ENCODE measurements at places on chromosomes 4 and X. TPM values are rescaled to one million over a fixed set of nuclear protein-coding genes. Genes with fewer than 3 reads are reported as not detected.

CTSO gene
- total RNA-seq, result 12.3 TPM

BMPR1B gene
- total RNA-seq, result 9.3 TPM

KLHL13 gene
- 5.2 TPM for total RNA-seq

TRIM75 gene
- total RNA-seq, result not detected

C4orf50 gene
- total RNA-seq, result 0.52 TPM

GNL3L gene
- total RNA-seq, result 42.2 TPM

FHL1 gene
- 4.4 TPM for total RNA-seq

CFAP99 gene
- 0.43 TPM for total RNA-seq

SORBS2 gene
- 22.6 TPM for total RNA-seq

- no peak for DNase-seq
These were observed 5.8 kb upstream of the CXCL8 start for GRCh38 chr4:73734530-73735001.

DNA sequence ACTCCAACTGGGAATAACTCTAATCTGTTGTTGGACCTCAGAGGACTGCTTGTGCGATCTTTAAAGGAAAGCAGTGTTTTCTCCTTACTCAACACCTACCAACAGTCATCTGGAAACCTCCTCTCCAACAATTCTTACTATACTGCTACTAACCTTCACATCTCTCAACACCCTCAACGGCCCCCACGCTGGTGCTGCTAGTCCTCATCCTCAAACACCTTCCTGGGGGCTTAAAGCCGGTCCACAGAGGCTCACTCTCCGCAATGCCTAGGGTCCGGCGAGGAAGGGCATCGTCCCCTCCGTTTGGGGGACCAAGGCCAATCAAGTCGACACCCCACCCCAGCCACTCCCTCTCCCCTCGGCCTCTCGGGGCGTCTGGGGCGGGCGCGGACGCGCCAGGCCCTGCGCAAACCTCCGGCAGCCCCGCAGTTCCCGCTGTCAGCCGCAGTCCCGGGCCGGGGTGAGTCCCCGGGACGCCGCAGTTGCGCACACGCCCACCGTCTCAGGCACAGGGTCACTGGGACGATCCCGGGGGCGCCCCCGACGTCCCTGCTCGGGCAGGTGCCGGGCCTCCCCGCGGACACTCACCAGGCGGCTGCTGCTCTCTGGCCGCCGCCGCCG, 418 bp downstream of the TAB3 start:
- peak; percentile 69 for DNase-seq

DNA sequence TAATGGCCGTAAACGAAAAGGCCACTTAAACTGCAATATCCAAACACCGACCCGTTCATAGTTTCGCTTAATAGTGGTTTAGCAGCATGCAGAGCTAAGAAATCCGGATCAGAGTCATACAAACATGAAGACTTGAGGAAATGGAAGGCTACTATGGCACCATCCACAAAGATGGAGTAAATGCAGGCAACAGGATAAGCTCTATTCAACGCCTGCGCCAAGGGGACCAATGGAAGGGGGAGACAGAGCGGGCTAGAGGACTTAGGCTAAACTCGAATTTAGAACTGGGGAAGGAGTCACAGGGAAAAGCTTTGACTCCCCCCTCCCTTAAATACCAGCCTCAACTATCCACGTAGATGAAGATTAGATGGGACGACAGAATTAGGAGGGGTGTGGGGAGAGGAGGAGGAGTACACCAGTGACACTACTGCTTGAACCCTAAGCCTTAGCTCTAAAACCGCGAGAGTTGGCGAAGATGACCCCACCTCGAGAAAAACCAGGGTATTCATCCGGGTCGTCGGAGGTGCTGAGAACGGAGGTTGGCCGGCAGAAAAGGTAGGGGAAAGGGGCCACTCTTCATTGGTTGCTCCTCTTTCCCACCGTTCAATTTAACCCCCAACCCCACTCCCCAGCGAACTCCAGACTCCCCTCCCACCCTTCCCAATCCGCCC, 3.5 kb downstream of the HUWE1 start:
- no peak for DNase-seq

DNA sequence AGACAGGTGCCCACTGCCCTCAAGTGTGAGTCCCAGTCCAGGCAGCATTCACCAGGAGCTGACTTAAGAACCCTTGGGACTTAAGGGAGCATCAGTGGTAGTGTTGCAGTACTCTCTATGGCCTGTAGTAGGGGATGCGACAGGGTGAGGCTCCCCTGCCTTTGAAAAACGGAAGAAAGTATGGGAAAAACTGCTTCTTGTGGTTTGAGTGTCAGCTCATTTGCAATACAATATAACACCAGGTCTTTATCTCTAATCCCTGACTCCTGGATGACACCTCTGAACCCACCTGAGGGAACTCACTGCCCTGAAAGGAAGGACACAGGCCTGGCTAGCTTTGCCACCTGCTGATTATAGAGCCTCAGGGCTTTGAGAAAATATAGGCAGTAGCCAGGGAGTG, 176.0 kb downstream of the SMARCA1 start:
- DNase-seq, result no peak

- peak; percentile 70 for DNase-seq
These were observed 677 bp downstream of the PTPN13 start for GRCh38 chr4:86594559-86595425.

DNA sequence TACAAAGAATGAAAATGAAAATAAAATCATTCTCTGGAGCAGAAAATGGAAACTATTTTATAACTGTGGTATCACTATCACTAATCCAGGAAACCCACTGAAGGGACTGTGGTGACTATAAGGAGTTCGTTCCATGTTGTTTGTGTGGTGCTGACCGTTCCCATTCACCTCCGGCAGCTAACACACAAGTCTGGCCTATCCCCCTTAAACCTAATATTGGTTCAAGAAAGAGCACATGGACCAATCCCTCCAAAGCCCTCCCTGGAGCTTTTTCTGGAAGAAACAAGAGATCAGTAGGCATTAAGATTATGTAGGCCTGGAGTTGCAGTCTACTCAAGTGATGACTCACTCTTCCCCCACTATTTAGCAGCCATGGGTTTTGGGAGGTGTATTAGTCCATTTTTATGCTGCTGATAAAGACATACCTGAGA, 25.9 kb upstream of the FAM241A start:
- DNase-seq, result no peak

- DNase-seq, result no peak
These were observed 887 bp upstream of the IL1RAPL2 start for GRCh38 chrX:104564921-104565703.

GRCh38 chrX:87697409-87697808, 179.8 kb downstream of the KLHL4 start:
- no peak for DNase-seq

DNA sequence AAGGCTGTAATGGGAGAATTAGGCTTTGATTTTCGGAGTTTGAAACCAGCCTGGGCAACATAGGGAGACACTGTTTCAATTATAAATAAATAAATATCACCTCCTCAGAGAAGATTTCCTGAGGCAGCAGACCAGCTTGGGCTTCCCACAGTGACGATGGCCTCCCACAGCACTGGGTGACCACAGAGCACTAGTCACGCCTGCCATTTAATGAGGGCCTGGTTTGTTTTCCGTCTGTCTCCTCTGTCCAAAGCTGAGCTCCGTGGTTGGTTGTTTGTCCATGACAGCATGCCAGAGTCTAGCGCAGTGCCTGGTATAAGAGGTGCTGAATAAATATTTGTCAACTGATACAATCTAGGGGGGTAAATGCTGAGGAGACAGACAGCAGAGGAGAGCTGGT, 10.4 kb upstream of the PDGFRA start:
- no peak for DNase-seq

DNA sequence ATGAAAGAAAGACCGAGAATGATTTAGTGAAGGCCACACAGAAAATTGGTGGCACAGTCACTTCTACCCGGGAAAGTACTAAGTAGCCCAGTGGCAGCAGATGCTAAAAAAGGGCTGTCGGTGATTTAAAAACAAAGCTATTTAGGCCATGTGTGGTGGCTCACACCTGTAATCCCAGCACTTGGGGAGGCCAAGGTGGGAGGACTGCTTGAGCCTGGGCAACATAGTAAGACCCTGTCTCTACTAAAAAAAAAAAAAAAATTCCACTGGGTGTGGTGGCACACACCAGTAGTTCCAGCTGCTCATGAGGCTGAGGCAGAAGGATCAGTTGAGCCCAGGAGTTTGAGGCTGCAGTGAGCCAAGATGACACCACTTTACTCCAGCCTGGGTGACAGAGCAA, 144.2 kb downstream of the CBR4 start:
- no peak for DNase-seq

- DNase-seq, result no peak
These were observed 405 bp upstream of the ZAR1 start for GRCh38 chr4:48489683-48490011.

GRCh38 chr4:124635331-124635730, 77.2 kb downstream of the ANKRD50 start:
- DNase-seq, result no peak

- DNase-seq, result no peak
These were observed 17.7 kb downstream of the APELA start for GRCh38 chr4:164894702-164895101.

DNA sequence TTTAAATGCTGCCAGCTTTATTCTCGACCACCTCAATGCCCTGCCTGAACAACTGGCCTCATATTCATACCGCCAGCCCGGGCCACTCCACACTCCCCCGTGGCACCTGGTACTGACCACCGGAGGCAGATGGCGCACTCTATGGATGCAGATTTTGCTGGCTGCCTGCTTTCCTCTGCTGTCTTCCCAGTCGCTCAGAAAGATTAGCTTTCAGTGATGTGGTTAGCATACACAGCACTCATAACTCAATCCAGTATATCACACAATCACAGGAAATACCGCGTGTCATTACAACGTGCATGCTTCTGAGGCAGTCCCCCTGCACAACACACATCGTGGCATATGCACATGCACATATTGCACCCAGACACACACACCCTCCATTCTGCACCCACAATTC, 147.2 kb upstream of the BCOR start:
- DNase-seq, result no peak

GRCh38 chr4:93199492-93199891, 629.1 kb upstream of the ATOH1 start:
- no peak for DNase-seq

- no peak for DNase-seq
These were observed 242.7 kb downstream of the BCOR start for GRCh38 chrX:39854772-39855747.

GRCh38 chr4:18234108-18234507, 212.6 kb upstream of the LCORL start:
- no peak for DNase-seq

GRCh38 chr4:53659112-53659511, 67.8 kb upstream of the LNX1 start:
- DNase-seq, result no peak

DNA sequence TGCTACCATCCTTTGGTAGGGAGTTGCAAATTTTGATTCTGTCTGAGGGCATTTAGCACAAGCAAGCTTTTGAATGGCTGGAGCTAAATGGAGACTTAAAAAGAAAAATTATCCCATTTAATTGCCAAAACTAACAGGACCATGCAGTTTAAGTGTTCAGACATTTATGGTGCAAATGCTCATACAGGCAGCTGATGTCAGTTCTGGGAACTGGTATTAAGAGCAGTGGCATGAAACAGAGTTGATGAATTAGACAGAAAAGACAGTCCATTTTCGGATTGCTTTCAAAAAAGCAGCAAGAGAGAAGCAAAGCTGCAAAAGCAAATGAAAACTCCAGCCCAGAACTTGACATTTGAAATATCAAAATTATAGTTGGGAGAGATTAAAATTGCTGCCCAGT, 1.3 kb downstream of the SCRG1 start:
- no peak for DNase-seq

GRCh38 chr4:153318696-153319320, 25.7 kb upstream of the MND1 start:
- DNase-seq, result no peak

DNA sequence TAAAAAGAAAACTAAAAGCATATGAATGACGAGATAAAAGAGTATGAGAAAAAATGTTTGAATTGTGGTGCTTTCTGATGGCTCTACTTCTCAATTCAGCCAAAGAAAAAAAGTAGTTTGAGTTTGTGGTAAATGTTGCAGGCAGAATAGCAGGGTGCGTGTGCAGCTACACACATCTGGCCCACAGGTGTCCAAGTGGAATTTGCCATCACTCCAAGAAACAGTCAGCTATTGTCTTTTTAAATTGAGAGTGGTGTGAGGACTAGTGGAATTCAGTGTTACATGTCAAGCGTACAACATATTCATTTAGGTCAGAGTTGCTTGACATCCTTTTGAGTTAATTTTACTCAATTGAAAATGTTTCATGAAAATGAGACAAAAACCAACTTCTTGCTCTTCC, 424.8 kb upstream of the MAD2L1 start:
- no peak for DNase-seq

GRCh38 chr4:112069110-112069509, 76.1 kb upstream of the FAM241A start:
- DNase-seq, result no peak

GRCh38 chrX:129540068-129540653, at the start of gene OCRL:
Gene OCRL, plus strand, starts transcription at chrX:129540259. Its CDS starts 181 bp downstream, at chrX:129540440.
- DNase-seq, result peak; percentile 86

GRCh38 chrX:41919870-41920269, 3.5 kb downstream of the CASK start:
- DNase-seq, result no peak

- DNase-seq, result no peak
These were observed 16.9 kb upstream of the TMEM165 start for GRCh38 chr4:55378617-55379467.

DNA sequence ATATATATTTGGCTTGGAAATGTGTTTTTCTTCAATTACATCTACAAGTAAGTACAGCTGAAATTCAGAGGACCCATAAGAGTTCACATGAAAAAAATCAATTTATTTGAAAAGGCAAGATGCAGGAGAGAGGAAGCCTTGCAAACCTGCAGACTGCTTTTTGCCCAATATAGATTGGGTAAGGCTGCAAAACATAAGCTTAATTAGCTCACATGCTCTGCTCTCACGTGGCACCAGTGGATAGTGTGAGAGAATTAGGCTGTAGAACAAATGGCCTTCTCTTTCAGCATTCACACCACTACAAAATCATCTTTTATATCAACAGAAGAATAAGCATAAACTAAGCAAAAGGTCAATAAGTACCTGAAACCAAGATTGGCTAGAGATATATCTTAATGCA, 26.1 kb downstream of the NUDT6 start:
- DNase-seq, result no peak

GRCh38 chrX:133415276-133416105, at the start of gene GPC4:
Gene GPC4, minus strand, starts transcription at chrX:133415489. Its CDS starts 524 bp downstream, at chrX:133414965.
- peak; percentile 81 for DNase-seq

DNA sequence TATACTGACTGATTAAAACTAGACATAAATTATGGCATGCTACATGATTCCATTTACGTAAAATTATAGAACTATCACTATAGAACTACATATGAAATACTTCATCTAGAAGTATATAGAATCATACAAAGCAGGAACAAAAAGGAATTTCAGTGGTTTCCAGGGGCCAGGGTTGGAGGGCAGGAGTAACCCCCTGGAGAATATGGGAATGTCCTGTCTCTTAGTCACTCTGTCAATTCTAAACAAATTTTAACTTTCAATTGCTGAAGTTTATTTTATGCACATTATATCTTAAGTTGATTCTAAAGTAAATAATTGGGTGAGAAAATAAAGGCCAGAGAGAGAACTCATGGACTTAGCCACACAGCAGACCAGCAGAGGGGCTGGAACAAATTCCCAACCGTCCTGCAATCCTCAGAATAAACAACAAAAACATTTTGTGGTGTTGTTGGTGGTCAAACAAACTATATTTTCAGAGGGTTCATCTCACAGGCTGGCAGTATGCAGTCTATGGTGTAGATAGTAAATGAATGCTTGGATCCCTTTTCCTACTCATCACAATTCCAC, 476.9 kb upstream of the SLIT2 start:
- DNase-seq, result no peak
